8988T (cell line): ENCODE measurements at places on chromosomes 2 and 18.

GRCh38 chr2:39381653-39382052 is 55.4 kb downstream of the MAP4K3 start:
- no peak for DNase-seq

GRCh38 chr2:893311-893710 is 57.3 kb upstream of the SNTG2 start:
- DNase-seq = no peak

- DNase-seq = no peak
Observed at GRCh38 chr2:112682101-112682500, 36.4 kb downstream of the SLC20A1 start.

- DNase-seq = no peak
Observed at GRCh38 chr2:210839034-210839433, 282.6 kb downstream of the CPS1 start.
